Stimulated activated CD4-positive, alpha-beta T cell treated with anti-CD3 and anti-CD28 coated beads, Interleukin-1b, Interleukin-23, amount 100 ng/mL, for 48 hours (primary cell): ENCODE measurements at places on chromosomes 3 and 15.

GRCh38 chr15:101477851-101478362 lies 11.6 kb downstream of the PCSK6 start:
- no peak for DNase-seq

- no peak for DNase-seq
These were observed 61.7 kb downstream of the STRIT1 start for GRCh38 chr3:155231792-155232191.

DNA sequence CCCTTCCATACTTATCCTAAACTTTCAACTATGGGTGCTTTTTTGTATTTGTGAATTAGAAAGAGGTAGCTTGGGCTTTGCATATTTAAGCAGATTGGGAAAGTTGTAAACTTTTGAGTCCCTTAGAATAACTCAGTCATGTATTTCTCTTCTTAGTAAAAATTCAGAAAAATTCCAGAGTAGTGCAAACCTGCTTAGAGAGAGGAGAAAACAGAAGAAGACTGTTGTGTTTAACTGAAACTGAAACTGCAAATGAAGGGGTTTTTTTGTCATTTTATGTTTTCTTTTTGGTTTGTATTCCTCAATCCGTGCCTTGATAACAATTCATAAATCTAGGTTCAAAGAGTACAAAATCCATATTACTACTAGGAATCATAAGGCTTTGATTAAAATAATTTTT lies 31.3 kb downstream of the CD200 start:
- no peak for DNase-seq

DNA sequence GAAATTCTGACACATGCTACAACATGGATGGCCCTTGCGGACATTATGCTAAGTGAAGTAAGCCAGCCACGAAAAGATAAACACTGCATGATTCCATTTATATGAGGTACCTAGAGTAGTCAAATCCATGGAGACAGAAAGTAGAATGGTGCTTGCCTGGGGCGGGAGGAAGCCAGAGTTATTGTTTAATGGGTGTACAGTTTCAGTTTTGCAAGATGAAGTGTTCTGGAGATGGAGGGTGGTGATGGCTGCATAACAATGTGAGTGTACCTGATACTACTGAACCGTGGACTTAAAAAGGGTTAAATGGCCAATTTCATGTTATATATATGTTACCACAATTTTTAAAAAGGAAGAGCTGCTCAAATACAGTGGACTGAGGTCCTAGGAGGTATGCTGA lies 66.9 kb downstream of the SEMA5B start:
- DNase-seq: no peak

DNA sequence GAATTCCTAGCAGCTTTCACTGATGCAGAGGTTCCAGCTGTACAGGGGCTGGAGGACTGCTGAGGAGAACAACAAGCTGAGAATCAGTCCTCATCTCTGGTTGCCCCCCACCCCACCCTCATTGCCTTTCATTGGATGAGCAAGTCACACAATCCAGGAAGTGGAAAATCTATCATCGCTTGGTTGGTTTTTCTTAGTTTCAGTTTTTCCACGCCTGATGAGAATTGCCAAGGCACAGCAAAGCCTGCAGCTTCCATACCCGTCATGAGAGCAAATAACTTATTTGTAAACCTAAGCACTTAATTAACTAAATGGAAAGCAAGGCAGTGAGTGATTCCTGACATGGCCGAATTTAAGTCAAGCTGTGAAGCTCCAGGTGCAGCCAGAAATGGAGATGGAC lies 21.4 kb upstream of the LIPC start:
- DNase-seq: peak; percentile 15

- DNase-seq: no peak
These were observed 30.0 kb downstream of the MFSD1 start for GRCh38 chr3:158831861-158832260.

GRCh38 chr3:25119682-25120081 lies 308.4 kb upstream of the RARB start:
- no peak for DNase-seq

DNA sequence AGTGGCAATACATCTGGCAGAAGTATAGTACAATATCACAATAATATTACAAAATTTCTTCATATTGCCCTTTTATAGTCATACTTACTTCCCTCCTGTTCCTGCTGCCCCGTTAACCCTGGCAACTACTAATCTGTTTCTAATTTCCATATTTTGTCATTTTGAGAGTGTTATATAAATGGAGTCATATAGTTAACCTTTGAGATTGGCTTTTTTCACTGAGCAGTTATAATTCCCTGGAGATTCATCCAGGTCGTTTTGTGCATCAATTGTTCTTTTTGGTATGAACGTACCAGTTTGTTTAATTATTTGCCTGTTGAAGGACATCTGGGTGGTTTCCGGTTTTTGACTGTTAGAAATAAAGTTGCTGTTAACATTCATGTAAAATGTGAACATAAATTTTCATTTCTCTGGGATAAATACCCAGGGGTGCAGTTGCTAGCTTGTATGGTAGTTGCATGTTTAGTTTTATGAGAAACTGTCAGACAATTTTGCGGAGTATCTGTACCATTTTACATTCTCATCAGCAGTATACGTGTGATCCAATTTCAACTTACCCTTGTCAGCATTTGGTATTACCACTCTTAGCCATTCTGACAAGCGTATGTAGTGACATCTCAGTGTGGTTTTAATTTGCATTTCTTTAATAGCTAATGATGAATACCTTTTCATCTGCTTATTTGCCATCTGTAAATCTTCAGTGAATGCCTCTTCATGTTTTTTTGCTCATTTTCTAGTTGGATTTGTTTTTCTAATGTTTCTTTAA lies 32.2 kb upstream of the IL20RB start:
- DNase-seq: no peak

DNA sequence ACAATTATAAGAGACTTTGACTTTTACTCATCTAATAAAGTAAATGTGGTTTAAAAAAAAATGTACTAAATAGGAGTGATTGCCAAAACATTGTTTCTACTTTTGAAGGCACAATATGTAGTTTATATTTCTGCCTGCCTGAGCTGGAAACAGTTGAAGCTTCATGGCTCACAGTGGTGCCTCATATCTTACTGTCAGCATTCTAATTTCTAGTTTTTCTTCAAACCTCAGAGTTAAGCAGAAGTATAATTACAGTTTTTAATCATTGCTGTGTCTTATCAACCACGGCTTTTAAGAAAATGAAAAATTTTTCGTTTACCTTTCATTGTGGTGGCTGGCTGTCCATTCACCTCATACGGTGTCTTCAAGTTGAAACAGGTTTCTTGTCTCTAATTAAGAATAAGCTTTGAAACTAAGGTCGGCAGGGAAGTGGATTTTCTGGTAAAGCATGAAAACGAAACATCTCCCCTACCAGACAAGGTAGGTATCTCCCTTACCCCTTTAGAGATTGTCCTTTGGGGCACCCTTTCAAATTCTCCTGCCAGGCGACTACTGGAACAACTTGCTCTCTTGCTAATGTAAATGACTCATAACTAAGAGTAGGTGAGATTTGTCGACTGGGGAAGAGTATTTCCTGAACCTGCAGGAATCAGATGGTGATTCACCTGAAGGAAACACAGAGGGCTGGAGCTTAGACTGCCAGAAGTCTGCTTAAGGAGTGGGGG lies at the start of gene GPR87:
TSS of gene GPR87 (minus strand) at position 554 of the 725 bp plus-strand sequence. CDS start 16,720 bp downstream, outside the sequence.
- DNase-seq: peak; percentile 59

GRCh38 chr3:94179059-94179458 lies 116.2 kb downstream of the NSUN3 start:
- DNase-seq: no peak

GRCh38 chr15:89461386-89461785 lies 35.0 kb downstream of the RHCG start:
- no peak for DNase-seq

- DNase-seq: no peak
These were observed 248.3 kb upstream of the CCDC54 start for GRCh38 chr3:107128946-107129345.

- peak; percentile 91 for DNase-seq
These were observed at the start of gene MYNN for GRCh38 chr3:169772897-169773816. Gene MYNN, plus strand, starts transcription at chr3:169773396. Its CDS starts 900 bp downstream, at chr3:169774296.

DNA sequence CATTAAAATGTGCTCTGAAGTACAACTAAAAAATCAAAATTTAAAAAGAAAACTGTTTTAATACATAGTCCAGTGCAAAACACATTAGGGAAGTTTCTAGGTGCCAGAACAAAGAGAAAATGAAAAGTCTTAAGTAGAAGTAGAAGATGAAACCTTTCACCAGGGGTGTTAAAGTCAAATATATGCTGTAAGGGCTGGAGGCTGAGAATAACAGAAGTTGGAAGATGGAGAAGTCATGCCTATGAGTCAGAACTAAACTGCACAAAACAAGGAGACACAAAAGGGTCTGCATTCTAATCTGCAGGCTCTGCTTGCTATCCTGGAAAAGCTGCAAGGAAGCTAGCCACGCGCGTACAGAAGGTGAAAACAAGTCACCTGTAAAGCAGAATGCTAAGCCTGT lies 48.7 kb upstream of the CPB1 start:
- no peak for DNase-seq

DNA sequence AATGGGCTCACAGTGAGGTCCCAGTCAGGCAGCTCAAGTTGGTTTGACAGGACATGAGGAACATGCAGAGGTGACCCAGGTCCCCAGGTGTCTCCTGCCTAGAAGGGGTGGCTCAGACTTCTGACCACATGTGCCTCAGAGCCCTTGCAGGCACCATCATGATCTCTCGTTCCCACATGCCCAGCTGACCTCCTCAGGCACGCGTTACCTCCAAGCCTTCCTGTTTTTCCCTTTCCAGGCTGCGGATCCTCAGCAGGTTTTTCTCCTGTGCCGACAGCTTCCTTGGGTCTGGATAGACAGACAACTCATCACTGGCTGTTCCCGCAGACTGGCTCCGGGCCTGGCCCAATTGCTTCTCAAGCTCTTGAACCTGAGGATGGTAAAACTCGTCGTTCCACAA lies 30.4 kb downstream of the CCDC13 start:
- DNase-seq: no peak

- DNase-seq: no peak
These were observed 70.4 kb downstream of the MAGEF1 start for GRCh38 chr3:184641430-184641829.

GRCh38 chr3:161690299-161690620 lies 193.7 kb downstream of the OTOL1 start:
- no peak for DNase-seq

- DNase-seq: no peak
These were observed 7.5 kb downstream of the CFAP100 start for GRCh38 chr3:126402178-126402577.
